Esophagus mucosa (tissue), 1 donor: ENCODE measurements at places on chromosomes 12 and 14.

- peak; percentile 68 for ATAC-seq
These were observed 69.8 kb upstream of the IFNG-AS1 start for GRCh38 chr12:67919406-67919805.

DNA sequence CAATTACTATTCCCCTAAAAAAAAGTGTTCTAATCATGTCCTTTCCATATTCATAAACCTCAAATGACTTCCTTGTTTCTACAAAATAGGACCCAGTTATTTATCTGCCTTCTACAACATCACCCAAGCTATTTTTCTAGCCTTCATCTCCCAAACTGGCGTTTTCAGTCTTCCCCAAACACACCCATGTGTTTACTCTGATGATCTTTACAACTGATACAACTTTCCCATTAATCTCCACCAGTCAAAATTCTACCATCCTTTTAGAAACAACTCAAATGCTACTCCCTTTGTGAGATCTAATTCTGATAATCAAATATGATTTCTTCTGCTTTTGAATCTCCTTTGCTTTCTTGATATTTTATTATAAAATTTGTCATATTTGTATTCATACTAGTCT, 114.5 kb downstream of the DUSP6 start:
- ATAC-seq = no peak

GRCh38 chr14:25846246-25846645, 751.6 kb downstream of the NOVA1 start:
- ATAC-seq = no peak

GRCh38 chr14:69242311-69243224, 17.4 kb upstream of the GALNT16 start:
- ATAC-seq = peak; percentile 70

GRCh38 chr12:11820476-11820875, 171.0 kb downstream of the ETV6 start:
- no peak for ATAC-seq

GRCh38 chr12:85280165-85280983, at the start of gene ALX1:
Gene ALX1, plus strand, starts transcription at chr12:85280220. Its CDS starts 42 bp downstream, at chr12:85280262.
- peak; percentile 18 for ATAC-seq

DNA sequence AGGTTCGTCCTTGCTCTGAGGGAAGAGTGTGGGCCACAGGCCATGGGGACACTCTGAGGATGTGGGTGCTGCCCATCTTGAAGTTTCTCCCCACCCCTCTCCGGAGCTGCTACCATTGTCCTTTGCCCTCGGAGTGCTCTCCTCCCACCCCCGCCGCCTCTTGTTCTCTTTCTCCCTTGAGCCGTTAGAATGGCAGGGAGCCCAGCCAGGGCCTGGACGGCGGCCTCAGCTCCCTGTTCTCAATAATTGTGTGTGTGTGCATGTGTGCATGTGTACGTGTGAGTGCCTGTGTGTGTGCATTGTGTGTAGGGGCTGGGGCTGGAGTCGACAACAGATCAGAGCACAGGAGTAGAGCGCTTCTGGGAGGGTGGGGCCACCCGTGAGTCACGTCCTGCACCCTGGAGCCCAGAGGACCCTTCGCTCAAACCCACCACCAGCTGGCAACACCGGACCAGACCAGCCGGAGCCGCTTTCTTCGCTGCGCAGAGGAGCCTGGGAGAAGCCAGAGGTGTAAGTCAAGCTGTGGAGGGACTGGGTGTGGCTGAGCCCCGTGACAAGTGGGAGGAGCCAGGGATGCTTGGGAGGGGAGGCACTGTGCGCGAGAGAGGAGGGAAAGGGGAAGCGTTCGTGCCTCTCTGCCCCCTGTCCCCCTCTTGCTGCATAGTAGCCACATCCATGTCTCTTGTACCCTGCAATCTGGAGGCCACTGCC, 25.9 kb upstream of the KCNA5 start:
- ATAC-seq = no peak

DNA sequence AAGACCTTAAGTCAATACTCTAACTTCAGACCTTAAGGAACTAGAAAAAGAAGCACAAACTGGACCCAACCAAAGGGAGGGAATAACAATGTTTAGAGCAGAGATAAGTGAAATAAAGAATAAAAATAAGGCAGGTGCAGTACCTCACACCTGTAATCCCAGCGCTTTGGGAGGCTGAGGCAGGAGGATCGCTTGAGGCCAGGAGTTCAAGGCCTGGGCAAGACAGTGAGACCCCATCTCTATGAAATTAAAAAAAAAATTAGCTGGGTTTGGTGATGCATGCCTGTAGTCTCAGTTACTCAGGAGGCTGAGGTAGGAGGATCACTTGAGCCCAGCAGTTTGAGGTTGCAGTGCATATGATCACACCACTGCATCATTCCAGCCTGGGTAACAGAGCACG, 9.1 kb downstream of the TFCP2 start:
- no peak for ATAC-seq
